Mucosa of gallbladder (tissue), 1 donor: ENCODE measurements at places on chromosomes 12 and 14. TPM values are rescaled to one million over a fixed set of nuclear protein-coding genes. Genes with fewer than 3 reads are reported as not detected.

- DNase-seq, result no peak
Measured at GRCh38 chr12:100234166-100234565, 32.7 kb downstream of the DEPDC4 start.

GRCh38 chr14:21680072-21680471 lies 6.5 kb upstream of the OR4E1 start:
- no peak for DNase-seq

- no peak for DNase-seq
Measured at GRCh38 chr12:112842441-112842840, 50.9 kb downstream of the RPH3A start.

GRCh38 chr14:54395284-54395683 lies 1.5 kb upstream of the CDKN3 start:
- DNase-seq, result no peak

DNA sequence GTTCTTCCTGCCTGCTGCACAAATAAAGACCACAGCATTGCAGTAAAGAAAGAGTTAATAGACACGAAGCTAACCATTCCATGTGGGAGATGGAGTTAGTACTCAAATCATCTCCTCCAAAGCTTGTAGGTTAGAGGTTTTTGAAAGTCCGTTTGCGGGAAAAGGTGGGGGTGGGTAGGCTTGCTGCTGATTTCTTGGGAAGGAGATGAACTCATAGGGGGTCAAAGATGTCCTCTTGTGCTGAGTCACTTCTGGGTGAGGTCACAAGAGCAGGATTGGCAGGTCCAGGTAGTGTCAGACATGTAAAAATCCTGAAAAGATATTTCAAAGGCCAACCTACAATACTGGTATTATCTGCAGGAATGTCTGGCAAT lies 66.4 kb downstream of the PTHLH start:
- no peak for DNase-seq

GRCh38 chr12:46884362-46884761 lies 58.6 kb upstream of the SLC38A4 start:
- DNase-seq, result no peak

DNA sequence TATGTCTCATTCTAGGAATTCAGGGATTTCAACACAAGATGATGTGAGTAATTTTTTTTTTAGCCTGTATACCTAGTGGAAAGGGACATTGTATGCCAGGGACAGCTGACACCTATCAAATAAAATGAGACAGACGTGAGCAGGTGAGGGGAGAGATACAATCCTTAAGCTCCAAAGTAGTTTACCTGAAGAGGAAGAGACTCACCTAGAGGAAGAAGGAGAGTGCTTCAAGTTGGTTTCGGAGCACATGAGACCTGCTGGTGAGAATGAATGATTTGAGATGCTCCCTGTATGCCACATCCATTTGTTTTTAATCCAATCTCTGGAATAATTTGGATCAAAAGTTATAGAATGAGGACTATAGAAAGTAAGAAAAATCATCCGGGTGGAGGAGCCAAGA lies 915.4 kb upstream of the FBXO33 start:
- DNase-seq, result no peak

DNA sequence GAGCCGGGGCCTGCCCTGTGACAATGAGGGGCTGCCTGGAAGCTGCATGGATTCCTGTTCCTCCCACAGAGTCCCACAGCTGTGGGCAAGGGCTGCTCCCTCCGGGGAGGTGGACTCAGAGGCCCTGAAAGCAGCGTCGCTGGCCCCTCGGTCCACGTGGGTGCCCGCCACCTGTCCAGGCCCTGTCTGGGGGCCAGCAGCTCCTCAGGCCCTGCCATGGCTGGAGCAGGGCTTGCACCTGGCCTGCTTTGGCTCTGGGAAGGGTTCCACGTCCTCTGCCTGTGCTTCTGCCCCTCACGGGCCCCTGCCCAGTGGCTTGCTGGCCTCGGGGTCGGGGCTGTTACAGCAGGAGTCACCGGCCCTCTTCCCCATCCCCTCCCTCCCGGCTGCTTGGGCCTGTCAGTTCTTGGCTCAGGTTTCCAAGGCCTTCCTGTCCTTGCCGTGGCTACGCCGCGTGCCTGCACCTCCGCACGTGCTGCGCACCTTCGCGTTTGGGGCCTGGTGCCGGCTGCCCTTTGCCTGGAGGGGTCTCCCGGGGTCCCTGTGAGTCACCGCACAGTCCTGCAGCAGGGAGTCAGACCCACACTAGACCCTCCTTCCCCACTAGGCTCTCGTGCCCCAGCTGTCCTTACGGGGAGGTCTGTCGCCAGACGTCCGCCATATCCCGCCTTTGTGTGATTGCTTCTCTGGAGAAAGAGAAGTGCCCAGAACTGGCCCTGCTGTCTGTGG lies 5.8 kb downstream of the FBRSL1 start:
- DNase-seq, result no peak

The IL22 gene
- total RNA-seq, result not detected
